ENCODE measurements at places on chromosomes 3 and 15. TPM values are rescaled to one million over a fixed set of nuclear protein-coding genes. Genes with fewer than 3 reads are reported as not detected.

Gene TRPC1
- 10.4 TPM for total RNA-seq

Gene ARRDC4
- total RNA-seq, result 1.4 TPM

Gene SCN11A
- not detected for total RNA-seq

Gene SLC9C1
- 0.64 TPM for total RNA-seq

Gene PLSCR2
- not detected for total RNA-seq

Gene SPTBN5
- 0.03 TPM for total RNA-seq

Gene CYP1A1
- total RNA-seq, result 5.7 TPM

Gene ITIH1
- total RNA-seq, result not detected

Gene PAQR9
- total RNA-seq, result 0.05 TPM

Gene TAGLN3
- total RNA-seq, result not detected

Gene CLRN1
- not detected for total RNA-seq

Gene IMPG2
- total RNA-seq, result 0.03 TPM

Gene DIPK2A
- total RNA-seq, result 15.2 TPM

Gene LRRC34
- 4.9 TPM for total RNA-seq

Gene ADGRG7
- total RNA-seq, result not detected

Gene GBE1
- total RNA-seq, result 47.9 TPM

Gene HHATL
- not detected for total RNA-seq

Gene CFAP100
- total RNA-seq, result not detected

Gene MST1R
- not detected for total RNA-seq

Gene MORC1
- total RNA-seq, result not detected

Gene NGRN
- total RNA-seq, result 88.4 TPM

Gene FILIP1L
- not detected for total RNA-seq

Gene COL6A6
- total RNA-seq, result 0.11 TPM

Gene PLSCR5
- total RNA-seq, result not detected

Gene APEH
- total RNA-seq, result 246 TPM

Gene USP50
- total RNA-seq, result 1.2 TPM

Gene CPA3
- not detected for total RNA-seq

Gene P2RY1
- 4.8 TPM for total RNA-seq

Gene SLC28A2
- not detected for total RNA-seq

Gene LIPC
- not detected for total RNA-seq

Gene GUCA1C
- not detected for total RNA-seq

Gene VPS33B
- 18.8 TPM for total RNA-seq

Gene IQCF5
- total RNA-seq, result not detected

Gene TTBK2
- total RNA-seq, result 5.6 TPM

Gene CPLX3
- not detected for total RNA-seq

Gene GATM
- 0.85 TPM for total RNA-seq

Gene PIERCE2
- 4.1 TPM for total RNA-seq

Gene A4GNT
- total RNA-seq, result not detected

Gene RASL12
- not detected for total RNA-seq

Gene NUSAP1
- 83.0 TPM for total RNA-seq

Gene PLA2G4E
- not detected for total RNA-seq

Gene CHRNA7
- 10.0 TPM for total RNA-seq

Gene STRIT1
- total RNA-seq, result not detected

Gene GABRR3
- not detected for total RNA-seq

Gene GDPGP1
- total RNA-seq, result 10.9 TPM

Gene TGM5
- 0.21 TPM for total RNA-seq

Gene RLBP1
- 37.2 TPM for total RNA-seq

Gene NLGN1
- 35.2 TPM for total RNA-seq

Data from SK-MEL-5 (cell line).